ENCODE measurements at places on chromosomes 7 and 10.
A peak's percentile ranks its signal among the peaks of the same experiment; 100 is the strongest.

DNA sequence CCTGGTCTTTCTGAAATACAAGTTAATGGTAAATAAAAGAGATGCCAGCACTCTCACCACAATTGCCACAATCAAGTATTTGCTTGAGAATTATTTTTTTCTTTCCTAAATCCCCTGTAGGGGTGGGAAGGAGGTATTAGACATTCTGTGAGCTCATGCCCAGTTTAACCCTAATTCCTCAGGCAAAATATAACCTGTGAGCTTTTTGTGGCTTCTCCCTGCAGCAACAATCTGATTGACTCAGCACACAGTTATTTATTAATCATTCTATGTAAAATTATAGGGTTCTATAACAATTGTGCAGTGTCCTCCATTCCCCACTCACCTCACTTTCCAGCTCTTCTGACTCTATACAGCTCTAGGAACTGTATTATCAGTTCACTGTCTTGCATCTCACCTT, 66.3 kb downstream of the GLI3 start:
- no peak for DNase-seq

DNA sequence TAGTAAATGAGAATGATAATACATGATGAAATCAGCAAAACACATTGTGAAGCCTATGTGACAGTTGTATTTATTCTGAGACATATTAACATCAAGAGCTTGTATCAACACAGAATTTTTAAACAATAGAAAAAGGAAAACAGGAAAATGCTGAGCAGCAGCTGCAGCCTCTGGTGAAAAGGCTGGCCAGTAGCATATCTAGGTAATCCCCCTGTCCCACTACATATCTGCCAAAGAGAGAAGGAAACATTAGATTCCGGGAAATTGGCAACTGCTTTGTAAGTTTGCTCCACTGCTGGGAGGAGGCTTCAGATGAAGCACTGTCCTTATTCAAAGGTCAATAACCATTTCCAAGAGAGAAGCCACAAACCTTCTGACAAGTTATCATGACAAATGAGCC, 89.4 kb downstream of the RALA start:
- no peak for DNase-seq

DNA sequence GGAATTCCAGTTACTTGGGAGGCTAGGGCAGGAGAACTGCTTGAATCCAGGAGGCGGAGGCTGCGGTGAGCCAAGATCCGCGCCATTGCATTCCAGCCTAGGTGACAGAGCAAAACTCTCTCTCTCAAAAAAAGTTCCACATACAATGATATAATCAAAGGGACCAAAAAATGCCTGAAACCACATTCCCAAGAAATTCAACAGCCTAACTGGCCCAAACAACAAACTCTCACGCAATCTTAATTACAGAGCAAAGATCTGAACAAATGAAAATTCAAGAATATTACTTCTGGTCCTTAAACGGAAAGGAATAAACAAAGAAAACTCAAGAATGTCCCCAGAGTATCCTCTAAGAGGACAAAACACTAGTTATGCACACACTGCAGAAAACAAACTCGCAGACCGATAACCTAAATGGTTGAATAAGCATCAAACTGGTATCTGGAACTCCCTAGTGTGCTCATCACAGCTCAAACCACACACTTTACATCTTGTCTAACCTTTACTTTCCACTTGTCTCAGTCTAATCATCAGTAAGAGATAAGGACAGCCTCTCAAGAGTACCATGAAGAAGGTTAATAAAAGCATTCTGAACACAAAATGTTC, 3.7 kb downstream of the OGA start:
- no peak for DNase-seq

GRCh38 chr7:147413557-147413870, 1177.1 kb upstream of the C7orf33 start:
- no peak for DNase-seq

GRCh38 chr7:142866361-142867096, 11.7 kb downstream of the EPHB6 start:
- DNase-seq, result no peak

DNA sequence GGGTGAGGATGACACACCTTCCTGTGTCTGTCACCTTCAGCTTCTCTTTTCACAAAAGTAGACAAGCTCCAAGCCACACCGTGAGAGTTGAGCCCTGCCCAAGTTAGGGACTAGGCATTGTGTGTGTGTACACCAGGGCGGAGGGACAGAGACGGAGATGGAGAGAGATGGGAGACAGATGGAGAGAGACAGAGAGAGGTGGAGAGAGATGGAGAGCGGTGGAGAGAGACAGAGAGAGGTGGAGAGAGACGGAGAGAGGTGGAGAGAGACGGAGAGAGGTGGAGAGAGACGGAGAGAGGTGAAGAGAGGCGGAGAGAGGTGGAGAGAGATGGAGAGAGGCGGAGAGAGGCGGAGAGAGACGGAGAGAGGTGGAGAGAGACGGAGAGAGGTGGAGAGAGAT, 207.0 kb downstream of the DNAJB6 start:
- DNase-seq, result peak; percentile 1

GRCh38 chr7:25260862-25261494, 32.7 kb upstream of the NPVF start:
- DNase-seq, result no peak

DNA sequence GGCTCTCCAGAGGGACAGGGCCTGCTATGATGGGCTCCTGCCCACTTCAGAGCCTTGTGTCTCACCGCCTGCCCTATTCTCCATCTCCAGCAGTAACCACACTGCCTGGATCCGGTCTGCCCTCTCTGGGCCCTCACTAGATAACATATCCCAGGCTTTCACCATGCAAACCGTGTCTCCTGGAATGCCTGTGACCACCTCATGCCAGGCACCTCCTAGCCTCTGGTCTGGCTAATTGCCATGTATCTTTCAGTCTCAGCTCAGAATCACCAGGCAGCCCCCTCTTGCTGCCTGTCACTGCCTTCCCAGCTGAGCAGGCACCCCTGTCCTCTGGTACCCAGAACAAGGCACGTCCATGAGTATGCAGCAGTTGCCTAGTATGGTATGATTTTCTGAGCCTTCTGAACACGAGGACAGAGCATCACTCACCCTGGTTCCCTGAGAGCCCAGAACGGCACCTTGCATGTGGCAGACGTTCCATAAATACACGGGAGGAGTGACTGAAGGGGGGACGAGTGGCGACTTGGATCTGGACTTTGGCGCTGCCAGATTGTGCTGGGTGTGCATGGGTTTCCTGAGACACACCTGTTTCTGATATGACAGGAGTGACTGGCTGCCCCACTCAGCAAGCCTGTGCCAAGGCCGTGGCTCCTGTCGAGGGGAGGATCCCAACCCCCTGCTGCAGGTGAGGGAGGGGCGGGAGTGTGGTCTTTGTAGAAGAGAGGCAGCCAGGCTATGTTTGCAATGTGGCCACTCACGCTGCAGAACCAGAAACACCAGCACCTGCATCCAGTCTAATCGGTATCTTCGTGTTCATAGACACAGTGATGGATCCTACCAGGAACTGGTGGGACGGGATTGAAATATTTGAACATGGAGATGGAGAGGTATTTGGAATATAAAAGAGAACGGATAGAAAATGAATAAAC, 95.2 kb downstream of the VOPP1 start:
- DNase-seq, result no peak

DNA sequence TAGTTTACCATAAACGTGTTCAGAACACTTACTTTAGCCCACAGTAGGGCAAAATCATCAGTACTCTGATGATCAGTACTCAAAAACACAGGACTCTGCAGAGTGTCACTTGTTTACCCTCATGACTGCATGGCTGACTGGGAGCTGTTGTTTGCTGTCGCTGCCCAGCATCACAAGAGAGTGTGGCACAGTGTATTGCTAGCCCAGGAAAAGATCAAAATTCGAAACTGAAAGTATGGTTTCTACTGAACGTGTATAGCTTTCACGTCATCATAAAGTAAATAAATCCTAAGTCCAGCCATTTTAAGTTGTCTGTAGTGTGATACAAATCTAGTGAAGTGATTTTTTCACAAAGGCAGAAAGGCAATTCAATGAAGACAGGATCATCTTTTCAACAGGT, 184.6 kb downstream of the RAMP3 start:
- DNase-seq, result no peak

DNA sequence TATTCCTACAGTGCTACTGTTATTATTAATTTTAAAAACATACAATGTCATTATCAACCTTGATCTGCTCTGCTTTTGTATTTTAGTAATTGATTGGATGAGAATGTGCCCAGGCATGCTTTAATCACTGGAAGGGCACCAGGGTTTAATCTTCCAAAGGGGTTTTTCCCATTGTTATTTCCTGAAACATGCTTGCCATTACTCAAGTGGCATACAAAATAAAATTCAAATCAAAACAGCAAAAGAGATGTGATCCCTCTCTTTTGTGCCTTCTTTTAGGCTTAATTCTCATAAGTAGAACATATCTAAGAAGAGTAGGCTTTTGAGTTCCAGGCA, 963.3 kb downstream of the LRMDA start:
- DNase-seq, result no peak

DNA sequence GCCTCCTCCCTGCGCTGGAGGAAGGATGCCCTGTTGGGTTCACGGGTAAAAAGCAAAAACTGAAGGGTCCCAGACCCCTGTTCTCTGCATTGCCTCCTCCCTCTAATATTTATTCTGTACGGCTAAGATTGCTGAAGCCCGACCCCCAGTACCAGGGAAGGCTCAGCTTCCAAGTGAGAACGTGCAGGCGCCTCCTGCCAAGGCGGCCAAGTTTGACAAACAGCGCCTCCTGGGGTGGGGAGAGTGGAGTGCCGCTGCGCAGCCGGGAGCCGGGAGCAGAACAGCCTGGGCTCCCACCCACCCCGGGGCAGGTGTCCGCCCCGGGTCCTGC, 4.7 kb upstream of the EBF3 start:
- DNase-seq, result no peak

- no peak for DNase-seq
These were observed 187.8 kb downstream of the PARD3 start for GRCh38 chr10:34627331-34627730.

GRCh38 chr7:34622771-34623250, 35.2 kb upstream of the NPSR1 start:
- DNase-seq, result no peak

Measured in CD4-positive, alpha-beta T cell treated with Interleukin-15 for 1 hour (primary cell).